Bronchial epithelial cell (primary cell): ENCODE measurements at places on chromosomes 2 and 18. TPM values are rescaled to one million over a fixed set of nuclear protein-coding genes. Genes with fewer than 3 reads are reported as not detected.

IL36B gene
- total RNA-seq, result 0.13 TPM in 1 of 2 replicates, not detected in the other

EN1 gene
- not detected in 2 replicates for total RNA-seq

APOB gene
- under 0.01 TPM in 1 of 2 replicates, not detected in the other for total RNA-seq

REG3G gene
- not detected in 2 replicates for total RNA-seq

CCBE1 gene
- total RNA-seq, result 1.6 and 4.9 TPM in 2 replicates

HSBP1L1 gene
- total RNA-seq, result 28.2 and 28.4 TPM in 2 replicates

IL36G gene
- total RNA-seq, result 0.51 TPM in 1 of 2 replicates, not detected in the other

DSC3 gene
- total RNA-seq, result 193 and 198 TPM in 2 replicates

RALB gene
- total RNA-seq, result 52.7 and 70.0 TPM in 2 replicates

HOXD9 gene
- not detected in 2 replicates for total RNA-seq

- no peak for DNase-seq
Measured at GRCh38 chr18:23671564-23671963, 8.9 kb upstream of the ANKRD29 start.

- no peak for DNase-seq
Measured at GRCh38 chr18:5979971-5980457, 84.7 kb upstream of the TMEM200C start.

- no peak for DNase-seq
Measured at GRCh38 chr18:58556331-58557007, 72.4 kb downstream of the ALPK2 start.

DNA sequence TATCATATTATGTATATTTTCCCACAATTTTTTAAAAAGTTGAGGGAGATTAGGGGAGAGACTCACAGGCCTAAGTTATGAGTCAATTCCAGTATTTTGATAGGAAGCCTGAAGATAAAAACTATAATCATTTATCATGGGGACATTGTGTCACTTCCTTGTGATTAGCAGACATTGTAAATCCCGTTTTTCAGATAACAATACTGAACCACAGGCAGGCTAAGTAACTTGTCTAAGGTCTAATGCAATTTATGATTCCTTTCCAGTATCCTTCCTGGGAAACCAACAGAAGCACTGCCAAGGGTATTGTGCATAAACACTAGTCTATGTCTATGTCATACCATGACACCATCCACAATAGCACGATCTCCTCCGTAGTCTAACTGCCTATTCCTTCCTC lies 235.2 kb upstream of the PIK3C3 start:
- DNase-seq, result no peak

GRCh38 chr2:127674241-127675209 lies 805 bp downstream of the LIMS2 start:
- DNase-seq, result no peak

GRCh38 chr2:74849228-74849892 lies 15.4 kb downstream of the HK2 start:
- peak; percentile 85 for DNase-seq

GRCh38 chr2:158818511-158818910 lies 23.4 kb downstream of the DAPL1 start:
- no peak for DNase-seq

DNA sequence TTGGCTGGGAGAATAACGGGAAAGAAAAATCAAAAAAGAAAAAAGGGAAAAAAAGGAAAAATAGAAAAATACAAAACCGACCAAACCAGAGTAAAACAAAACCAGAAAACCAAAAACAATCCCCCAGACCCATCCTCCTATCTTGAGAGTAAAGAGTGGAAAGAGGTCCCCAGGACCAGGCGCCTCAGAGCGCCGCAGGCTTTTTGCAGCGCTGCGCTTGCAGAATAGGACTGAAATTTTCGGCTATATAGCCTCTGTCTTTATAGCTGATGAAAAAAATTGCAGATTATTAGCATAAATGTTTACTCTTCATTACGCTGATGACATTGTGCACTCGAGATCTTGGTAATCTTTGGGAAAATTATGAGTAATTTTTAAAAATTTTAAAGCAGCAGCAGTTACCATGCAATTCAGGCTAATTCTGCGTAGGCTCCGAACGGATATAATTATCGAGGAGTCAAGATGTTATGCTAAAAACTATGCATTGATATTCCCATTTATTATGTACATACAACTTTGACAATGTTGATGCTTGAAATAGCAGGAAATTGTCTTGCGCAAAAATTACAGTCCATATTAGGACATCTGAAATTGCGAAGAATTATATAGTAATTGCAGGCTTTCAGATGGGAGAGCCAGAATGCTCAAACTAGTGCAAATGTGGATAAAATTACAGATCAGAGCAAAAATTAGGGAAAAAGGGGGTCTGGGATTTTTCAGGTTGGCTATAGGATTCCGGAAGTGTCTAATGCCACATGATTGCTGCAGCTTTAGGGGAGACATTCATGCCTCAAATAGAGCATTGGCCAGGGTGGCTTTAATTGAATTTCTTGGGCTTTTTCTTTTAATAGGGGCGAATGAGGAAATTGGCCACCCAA lies 8.3 kb downstream of the DLX1 start:
- no peak for DNase-seq

DNA sequence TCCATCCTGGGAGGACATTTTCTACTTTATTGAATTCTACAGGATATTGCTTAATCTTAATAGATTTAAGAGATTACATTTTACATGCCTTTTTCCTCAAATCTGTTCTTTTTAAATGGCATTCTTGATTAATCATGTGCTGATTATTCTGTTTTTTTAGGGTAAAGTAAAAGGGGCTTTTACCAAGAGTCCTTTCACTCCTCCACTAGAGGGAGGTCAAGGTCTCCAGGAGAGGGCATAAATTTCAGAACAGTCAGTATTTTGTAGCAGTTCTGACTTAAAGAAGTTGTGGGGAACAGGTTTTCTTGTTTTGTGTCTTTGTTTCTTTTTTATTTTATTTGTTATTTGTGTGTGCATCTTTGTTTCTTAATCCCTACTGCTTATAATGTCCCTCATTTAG lies 25.4 kb downstream of the WDR75 start:
- peak; percentile 18 for DNase-seq

DNA sequence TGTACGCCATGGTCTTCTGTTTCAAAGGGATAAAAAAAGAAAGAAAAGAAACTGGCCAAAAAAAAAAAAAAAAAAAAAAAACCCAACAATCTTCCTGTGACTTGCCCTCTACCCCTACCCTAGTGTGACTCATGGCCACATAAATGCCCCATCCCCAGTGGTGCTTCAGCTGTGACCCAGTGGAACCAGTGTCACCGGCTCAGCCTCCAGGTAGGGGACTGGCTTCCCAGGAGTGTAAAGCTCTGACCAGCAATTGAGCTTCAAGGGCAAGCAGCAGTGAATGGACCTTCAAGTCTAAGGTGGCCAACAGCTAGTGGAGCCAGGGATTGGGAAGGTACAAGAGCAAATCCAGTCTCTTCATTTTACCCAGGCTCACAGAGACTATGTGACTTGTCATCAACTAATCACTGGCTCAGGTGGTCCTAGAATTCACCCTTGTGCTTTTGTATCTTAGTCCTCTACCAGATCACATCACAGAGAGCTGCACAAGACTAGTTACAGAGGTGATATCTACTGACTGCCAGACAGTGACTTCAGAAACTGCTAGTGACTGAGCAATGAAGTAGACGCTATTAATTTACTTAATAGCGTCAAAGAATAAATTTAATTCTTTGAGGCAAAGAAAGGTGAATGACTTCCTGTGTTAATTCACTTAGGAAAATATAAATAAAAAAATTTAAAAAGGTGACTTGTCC lies 1.3 kb upstream of the TGFBRAP1 start:
- DNase-seq, result no peak

DNA sequence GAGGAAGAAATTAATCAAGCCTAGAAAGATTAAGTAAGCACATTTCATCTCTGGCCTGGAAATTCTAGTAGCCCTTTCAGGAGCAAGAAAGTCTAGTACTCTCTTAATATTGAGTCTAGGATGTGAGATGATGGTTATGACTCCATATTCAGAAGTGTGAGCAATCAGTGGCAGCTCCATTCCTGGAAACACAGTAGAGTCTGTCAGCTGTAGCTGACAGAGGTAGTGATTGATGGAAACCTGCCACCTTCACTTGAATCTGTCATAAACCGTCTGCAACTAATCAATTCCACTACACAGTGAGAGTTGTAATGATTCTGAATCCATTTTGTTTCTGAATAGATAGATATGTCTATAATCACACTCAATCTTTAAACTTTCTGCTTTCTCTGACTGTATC lies 635.1 kb downstream of the IRS1 start:
- no peak for DNase-seq

DNA sequence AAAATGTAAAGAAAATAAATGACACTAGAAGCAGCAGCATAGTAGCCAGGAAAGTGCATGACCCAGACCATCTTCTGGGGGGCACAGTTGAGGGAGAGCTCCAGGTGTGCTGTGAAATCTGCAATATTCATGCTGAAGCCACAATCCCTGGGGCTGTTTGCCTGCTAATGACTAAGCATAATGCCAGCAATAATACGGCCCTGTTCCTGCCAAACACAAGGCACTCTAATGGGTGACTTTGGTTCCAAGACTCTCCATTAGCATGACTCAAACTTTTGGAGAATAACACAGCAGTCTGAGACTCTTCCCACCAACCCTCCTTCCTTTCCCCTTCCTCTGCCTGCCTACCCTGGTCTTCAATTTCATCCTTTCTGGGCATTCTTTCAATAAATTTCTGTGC lies 77.9 kb upstream of the DOCK10 start:
- DNase-seq, result peak; percentile 81

GRCh38 chr2:64137567-64137966 lies 6.7 kb downstream of the PELI1 start:
- DNase-seq, result no peak

DNA sequence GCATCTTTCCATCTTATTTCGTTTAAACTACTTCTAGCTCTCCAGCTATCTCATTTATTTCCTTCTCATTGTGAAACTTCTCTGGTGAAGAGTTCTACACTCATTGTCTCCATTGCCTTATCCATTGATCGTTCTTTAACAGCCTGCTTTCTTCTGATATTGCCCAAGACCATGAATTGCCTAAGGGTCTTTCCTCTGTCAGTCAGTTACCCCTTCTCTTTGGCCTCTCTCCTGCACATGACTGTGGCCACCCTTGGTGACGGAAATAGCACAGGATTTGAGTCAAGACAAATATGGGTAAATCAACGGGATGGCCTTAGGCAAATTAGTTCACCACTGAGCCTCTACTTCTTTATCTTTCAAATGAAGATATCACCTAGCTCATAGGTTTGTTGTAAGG lies 26.6 kb downstream of the NHEJ1 start:
- DNase-seq, result no peak

- no peak for DNase-seq
Measured at GRCh38 chr2:46225730-46226129, 71.5 kb upstream of the EPAS1 start.

DNA sequence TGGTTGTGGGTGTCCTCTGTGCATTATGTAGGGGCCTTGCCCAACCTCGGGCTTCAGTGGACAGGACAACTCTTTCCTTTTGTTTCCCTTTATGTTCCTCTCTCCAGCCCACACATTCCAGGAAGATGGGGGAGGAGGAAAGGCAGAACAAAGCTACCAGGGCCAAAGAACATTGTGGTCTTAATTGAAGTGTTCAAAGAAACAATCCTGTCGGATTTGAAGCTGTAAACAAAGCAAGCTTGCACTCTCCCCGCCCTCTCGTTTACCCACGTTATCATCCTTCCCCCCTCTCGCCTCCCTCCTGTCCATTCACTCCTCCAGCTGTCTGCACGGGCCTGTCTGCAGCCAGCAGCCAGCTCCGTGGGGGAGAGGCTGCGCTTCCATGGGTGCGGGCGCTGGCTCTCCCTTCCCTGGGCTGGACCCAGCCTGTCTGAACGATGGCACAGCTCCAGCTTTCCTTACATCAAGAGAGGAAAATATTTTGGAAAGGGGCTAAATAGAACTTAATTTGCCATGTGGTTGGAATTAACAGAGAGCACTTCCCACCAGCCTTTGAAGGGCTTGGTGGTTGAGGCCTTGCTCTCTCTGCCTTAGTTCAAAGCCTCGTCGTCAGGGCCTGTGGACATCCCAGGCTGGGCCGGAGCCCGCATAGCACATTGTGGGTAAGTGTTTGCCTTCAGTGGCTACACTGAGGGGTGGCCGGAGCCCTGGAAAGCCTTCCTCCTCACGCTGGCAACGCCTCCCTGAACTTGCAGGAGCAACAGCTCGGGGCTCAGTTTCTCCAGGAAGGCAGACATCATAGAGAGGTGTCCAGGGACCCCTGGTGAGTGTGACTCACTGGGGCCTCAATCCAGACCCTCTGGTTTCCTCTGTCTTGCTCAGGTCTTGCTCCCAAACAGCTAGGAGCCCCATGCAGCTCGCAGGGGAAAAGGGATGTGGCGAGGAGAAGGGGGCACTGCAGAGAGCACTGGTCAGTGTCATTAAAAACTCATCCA lies 60.6 kb upstream of the HS6ST1 start:
- DNase-seq, result peak; percentile 48

GRCh38 chr2:97699765-97700444 lies 13.5 kb upstream of the ZAP70 start:
- peak; percentile 48 for DNase-seq

- no peak for DNase-seq
Measured at GRCh38 chr2:172736424-172737174, 954 bp downstream of the RAPGEF4 start.

DNA sequence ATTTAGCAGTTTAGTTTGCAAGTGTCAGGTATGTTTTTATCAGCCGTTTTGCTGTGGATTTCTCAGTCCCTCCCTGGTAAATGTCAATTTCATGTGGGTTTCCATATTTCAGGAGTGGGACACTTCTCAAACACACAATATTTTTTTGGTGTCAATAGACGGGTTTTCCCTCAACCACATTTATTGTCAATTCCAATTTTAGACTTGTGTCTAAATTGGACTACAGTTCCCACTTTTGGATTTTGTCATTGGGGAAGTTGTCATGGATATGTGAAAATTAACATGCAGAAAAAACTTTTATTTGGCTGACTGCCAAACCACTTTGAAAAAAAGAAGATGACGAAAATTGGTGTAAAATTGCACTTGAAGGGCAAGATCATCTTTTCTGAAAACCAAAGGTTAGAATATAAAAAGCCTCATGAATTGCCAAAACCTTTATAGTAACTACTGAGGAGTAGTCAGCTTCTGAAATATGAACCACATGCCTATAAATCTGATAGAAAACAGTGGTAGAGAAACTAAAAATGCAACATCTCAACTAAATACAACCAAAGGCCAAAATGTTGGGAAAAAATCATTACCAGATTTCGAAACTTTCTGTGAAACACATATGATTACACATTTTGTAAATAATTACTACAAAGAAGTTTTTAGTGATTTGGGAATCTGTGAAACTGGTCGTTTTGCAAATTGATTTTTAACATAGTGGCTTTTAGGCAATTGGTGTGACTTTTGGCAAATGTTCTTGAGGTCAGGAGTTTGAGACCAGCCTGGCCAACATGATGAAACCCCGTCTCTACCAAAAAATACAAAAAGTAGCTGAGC lies 106.4 kb downstream of the BCL2L11 start:
- DNase-seq, result no peak

GRCh38 chr2:238158509-238159070 lies at the start of gene ERFE:
Gene ERFE, plus strand, starts transcription at chr2:238158970. Its CDS starts 38 bp downstream, at chr2:238159008.
- DNase-seq, result no peak
